ENCODE measurements at places on chromosomes 7 and 10. TPM values are rescaled to one million over a fixed set of nuclear protein-coding genes. Genes with fewer than 3 reads are reported as not detected.
A peak's percentile ranks its signal among the peaks of the same experiment; 100 is the strongest.

GRCh38 chr10:79102498-79102874 is 33.7 kb downstream of the ZMIZ1 start:
- no peak for DNase-seq

- DNase-seq = no peak
These were observed 32.3 kb downstream of the RASGEF1A start for GRCh38 chr10:43234471-43235041.

- no peak for DNase-seq
These were observed 39.6 kb upstream of the HSPB1 start for GRCh38 chr7:76262683-76263402.

DNA sequence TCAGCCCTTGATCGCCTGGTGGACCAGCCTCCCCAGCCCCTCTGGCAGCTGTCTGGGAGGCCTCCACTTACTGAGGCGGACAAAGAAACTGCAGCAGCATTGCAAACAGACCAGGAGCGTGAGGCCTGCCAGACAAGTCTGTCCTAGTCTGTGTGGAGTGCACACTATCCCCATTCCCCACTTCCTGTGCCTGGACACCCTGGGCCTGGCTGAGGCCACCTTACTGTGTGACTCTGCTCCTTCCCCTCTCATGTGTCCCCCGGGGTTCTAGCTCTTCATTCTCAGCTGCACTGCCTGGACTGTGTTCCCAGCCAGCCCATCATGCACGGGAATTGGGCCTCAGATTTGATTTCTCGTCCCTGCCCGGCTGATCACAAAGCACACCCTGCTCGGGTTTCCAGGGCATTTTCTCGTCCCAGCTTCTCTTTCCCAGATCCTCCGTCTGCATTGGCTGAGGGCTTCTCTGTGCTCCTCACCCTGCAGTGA is 16.7 kb upstream of the C10orf90 start:
- no peak for DNase-seq

TRIL gene
- 0.33 TPM for total RNA-seq

DNA sequence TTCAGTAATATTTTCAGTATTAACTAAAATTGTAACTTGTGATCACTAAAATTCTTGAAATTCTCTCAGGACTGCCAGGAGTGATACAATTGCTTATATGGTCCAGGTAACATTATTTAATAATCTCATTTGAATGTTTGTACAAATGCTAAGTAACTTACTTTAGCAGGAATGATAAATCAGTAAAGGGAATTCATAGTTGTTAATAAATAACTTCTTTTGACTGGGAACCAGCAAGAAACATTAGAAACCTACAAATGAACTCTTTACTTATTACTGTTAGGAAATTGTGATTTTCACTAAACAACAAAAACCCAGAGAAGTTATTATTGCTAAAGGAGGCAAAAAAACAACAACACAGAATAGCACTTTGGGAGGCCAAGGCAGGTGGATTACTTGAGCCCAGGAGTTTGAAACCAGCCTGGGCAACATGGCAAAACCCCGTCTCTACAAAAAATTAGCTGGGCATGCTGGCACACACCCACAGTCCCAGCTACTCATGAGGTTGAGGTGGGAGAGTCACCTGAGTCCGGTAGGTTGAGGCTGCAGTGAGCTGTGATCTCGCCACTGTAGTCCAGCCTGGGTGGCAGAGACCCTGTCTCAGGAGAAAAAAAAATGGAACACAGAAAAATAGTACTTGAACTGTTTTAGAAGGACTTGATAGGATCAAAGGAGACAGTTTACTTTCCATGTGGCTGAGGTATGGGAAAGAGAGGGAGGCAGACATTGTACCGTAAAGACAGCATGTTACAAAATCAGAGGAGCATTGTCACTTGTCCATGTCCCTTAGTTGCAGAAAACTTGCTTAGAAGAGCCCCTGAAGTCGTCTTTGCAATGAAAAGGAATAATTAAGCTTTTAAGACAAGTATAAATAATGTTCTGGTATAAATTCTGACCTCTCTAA is 53.1 kb downstream of the SHOC2 start:
- DNase-seq = no peak

GRCh38 chr10:59234816-59235429 is 58.5 kb downstream of the PHYHIPL start:
- DNase-seq = no peak

SH2D4B gene
- under 0.01 TPM for total RNA-seq

DNA sequence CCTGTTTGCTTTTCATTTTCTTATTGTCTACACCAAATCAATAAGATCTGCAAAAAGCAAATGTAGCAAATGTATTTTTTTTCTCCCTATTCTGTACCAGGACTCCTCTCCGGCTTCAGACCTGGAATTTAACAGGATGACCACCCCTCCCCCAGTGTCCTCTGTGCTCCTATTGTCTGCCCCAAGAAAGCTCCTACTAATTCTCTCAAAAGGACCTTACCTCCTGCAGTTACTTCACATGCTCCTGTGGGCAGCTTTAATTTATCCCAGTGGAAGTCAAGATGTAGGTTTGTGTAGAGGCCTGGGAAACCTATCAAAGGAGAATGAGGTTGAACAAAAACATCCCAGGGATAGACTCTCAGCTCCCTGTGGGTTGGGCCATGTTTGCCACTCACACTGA is 31.3 kb downstream of the PLXNA4 start:
- DNase-seq = no peak

TMEM213 gene
- not detected for total RNA-seq

- DNase-seq = no peak
These were observed 81.6 kb upstream of the ARMC3 start for GRCh38 chr10:22846294-22846693.

DNA sequence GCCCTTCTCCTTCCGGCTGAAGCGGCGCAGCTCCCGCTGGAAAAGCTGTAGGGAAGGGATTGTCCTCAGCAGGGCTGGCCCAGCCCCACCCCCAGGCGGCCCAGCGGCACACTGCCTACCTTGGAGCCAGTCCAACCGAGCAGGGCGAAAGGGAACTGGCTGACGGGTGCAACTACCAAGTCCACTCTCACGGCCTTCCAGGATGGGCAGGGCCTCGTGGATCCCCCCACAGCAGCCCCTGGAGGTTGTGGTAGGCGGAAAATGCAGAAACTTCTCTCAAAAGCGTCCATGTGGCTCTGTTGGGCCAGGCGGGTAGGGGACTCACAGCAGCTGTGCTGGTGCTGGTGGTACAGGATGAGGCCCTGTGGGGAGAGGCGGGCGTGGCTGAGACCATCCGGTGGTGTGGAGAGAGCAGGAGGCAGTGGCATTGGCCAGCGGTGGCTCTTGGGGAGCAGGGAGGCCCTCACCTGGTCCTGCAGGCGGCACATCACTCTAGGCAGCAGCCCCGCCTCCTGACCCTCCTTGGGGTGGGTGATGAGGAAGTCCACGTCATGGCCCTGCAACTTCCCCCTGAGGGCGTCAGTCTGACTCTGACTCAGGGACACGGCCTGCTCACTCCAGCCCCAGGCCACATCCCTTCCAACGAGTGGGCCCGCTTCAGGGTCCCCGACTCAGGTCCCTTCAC is 8.4 kb upstream of the PGAM2 start:
- DNase-seq = peak; percentile 59

DNA sequence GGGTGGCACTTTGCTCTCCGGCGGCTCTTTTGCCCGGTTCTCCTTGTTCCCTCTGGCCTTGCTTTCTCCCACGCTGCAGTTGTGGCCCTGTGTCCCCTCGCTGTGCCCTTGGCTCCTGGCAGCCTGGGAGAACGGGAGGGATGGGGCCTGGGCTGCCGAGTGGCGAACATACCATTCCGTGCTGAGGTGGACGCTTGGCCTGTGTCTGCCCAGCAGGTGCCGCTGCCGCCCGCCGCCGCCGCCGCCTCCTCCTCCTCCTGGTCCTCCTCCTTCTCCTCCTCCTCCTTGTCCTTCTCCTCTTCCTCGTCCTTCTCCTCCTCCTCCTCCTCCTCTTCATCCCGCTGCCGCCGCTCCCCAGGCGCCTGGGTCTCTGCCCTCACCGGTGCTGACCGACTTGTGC is 36.0 kb downstream of the AGAP3 start:
- DNase-seq = no peak

- no peak for DNase-seq
These were observed 344.6 kb downstream of the TYW1 start for GRCh38 chr7:67341153-67341768.

GRCh38 chr10:43294241-43294658 is 27.4 kb upstream of the RASGEF1A start:
- no peak for DNase-seq
